ENCODE measurements at places on chromosomes 3 and 15.
A peak's percentile ranks its signal among the peaks of the same experiment; 100 is the strongest.

DNA sequence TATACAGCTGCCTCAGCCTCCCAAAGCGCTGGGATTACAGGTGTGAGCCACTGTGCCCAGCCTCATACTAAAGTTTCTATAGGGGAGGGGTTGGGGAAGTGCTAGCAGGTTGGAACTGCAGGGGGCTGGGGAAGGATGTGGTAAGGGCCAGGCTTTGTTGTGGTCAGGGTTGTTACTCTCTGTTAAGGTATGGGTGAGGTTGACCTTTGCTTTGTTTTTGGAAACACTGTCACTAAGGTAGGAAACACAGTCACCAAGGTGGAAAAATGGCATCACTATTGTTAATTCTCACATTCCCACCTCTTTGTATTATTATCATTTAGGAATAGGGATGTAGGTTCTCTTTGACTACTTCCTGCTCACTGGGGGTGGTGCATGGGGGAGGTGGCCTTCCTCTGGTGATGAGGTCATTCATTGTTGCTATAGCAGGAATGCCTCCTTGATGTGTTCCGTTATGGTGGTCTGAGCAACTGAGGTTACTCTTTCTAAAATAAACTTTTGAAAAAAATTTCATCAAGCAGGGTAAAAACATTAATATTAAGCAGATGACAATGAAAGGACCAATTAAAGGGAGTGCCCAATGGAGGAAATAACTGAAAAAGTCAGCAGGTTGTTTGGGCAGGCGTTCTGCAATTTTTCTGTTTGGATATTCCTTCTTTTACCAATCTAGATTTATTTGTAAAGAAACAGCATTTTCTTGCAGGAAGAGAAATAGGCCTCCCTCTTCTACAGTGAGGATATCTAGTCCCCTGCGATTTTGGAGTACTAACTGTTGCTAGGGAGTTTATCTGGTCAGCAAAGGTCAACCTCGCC is 150.5 kb downstream of the WDR76 start:
- DNase-seq = no peak

- no peak for DNase-seq
Measured at GRCh38 chr3:47440131-47440530, 35.6 kb downstream of the SCAP start.

DNA sequence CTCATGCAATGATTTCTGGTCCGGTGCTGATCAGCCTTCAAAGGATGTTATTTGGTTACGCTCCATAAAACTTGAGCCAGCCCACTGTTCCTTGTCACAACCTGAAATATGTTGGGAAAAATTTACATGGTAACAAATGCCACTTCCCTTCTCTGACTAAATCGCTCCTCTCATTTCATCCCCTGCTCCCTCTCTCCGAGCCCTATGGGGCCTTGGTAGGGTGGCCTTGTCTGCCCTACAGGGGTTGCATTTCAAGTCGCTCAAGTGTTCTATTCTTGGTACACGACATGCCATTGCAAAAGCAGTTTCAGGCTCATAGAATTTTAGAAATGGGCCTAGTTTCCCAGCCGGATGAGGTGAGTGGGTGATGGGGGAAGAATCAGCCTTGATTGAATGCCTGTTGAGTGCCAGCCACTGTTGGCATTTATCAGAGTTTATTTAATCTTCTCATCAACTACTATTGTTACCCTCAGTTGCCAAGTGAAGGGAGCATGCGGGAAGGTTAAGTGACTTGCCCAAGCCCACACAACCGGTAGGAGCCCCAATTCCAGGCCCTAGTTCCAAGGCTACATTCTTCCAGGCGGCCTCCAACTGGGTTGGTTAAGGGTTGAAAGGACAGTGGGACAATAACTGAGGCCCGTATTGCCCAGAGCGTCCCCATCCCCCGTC is 961 bp upstream of the ABHD2 start:
- DNase-seq = no peak

DNA sequence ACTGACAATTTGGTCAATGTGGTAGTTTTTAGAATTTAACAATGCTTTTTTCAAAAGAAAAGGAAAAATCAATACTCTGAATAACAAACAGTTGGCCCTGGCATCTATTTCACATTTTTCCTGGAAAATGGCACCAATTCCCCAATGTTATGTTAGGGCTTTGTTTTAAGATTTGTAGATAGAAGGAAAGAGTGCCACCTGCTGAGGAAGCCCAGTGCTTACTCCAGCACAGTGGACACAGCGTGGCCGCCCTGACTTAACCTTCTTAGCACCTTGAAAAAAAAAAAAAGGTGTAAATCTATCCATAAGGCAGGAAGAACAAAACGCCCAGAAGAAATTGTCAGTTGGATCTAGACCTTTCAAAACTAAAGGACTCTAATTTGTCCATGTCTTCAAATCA is 110.7 kb upstream of the CNTN4 start:
- no peak for DNase-seq

DNA sequence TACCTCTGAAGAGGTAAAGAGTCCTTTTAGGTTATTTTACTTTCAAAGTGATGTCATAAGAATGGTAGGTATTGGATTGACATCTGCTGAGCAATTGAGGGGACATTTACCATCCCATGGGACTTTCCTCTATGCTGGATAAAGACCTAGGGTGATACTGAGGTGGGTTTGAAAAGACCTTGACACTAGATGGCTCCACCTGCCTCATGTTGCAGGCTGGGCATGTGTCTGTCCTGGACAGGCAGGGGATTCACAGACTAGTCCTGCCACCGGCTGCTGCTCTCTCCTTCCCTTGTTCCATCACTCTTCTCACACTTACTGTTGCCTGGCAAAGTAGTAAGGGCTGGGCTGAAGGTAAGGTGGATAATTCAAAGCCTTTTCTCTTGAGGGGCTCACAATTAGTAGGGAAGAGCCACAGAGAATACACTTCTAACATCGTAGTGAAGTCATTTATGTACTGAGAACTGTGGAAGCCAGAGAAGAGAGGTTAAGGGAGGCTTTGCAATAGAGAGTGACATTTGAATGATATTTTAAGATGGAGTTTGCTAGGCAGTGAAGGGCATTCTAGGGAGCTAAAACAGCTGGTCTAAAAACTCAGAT is 27.7 kb downstream of the TRAK1 start:
- no peak for DNase-seq

DNA sequence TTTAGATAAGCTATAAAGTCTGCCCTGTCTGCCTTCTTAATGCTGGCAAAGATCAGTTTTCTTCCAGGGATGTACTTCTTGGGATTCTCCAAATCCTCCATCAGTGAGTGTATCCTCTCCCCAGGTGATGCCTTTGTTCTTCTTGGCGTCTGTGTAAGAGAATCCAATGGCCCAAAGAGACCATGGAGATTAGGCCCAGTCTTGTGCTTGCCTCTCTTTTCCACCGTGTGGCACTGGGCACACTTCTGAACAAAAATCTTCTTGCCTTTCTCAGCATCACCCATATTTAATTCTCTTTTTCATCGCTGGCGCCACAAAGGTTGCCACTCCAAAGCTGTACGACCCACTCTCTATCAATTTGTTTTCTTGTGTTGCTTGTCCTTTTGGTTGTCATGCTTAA is 32.2 kb upstream of the TAMM41 start:
- DNase-seq = no peak

DNA sequence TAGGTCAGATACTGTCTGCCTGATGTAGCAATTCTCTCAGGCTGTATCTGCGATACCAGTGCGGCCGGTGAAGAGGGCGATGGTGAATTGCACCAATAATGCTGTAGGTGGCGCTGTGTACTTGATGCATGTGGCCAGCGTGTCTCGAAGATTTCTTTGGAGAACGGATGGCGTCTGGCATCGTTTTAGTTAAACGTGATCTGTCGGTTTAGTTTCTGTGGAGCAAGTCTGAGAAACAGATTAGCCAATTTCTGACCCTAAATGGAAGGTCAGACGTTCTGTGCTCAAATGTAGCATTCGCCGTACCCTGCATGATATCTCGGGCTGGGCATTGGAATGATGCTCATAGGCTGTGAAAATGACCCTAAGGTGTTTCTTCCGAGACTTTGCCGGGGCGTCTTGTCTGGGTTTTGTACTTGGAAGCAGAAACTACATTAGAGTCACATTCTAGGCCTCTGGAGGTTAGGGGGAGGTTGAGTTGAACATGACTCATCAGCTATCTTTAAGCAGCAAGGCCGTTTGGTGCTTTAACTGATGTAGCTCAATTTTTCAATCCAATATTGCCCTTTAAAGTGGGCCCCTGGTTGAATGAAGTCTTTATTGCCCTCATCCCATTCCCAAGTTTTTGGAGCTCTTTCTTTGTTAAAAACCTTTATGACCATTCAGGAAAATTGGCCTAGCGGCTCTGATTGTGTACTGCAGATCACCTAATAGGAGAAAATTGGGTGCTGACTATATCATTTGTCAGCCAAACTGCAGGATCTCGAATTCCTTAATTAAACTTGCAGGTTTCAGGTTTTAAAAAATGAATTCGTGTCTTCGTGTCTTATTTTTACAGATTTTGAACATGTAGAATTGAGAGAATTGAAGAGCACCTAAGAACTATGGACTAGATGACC is 80.0 kb downstream of the SQOR start:
- DNase-seq = peak; percentile 75

DNA sequence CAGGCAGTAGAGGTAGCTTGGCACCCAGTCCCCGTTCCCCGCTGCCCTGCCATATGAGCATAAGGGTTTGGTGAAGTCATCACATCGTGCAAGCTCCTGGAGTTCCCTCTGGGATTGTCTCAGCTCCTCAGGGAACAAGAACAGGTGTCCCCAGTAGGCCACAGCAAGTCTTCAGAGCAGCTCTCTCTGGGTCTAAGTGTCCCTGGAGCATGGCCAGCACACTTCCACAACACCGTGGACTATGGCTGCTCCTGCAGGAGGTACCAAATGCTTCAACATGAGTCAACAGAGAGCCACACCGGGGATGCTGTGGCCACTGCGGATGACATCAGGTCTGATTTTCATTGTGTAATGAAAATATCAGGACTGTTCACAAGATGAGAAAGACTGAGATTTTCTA is 23.1 kb downstream of the ABHD6 start:
- DNase-seq = no peak

DNA sequence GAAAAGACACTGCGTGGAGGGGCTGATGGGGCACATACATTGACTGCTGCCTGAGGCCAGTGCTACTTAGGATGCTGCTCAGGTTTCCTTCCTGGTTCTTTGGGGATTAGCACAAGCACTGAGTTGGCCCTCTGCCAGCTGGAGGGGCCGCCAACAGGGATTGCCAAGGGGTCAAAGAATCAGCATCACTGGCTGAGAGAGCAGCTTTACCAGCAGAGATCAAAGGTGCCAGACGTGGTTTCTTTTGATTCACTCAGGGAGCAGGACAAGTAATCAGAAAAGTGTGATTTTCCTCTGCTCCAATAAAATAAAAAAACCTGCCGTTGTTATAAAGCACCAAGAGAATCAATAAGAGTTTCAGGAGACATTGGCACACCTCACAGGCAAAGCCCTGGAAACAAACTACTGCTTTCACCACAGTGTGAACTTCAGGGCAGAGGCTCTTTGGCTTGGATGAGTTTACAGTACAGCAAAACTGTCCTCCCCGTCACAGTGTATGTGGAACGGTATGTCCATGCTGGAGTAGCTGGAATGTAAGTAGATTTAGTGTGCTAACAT is 45.8 kb upstream of the FSIP1 start:
- DNase-seq = peak; percentile 25

- no peak for DNase-seq
Measured at GRCh38 chr3:40613306-40613705, 88.5 kb downstream of the ZNF621 start.

DNA sequence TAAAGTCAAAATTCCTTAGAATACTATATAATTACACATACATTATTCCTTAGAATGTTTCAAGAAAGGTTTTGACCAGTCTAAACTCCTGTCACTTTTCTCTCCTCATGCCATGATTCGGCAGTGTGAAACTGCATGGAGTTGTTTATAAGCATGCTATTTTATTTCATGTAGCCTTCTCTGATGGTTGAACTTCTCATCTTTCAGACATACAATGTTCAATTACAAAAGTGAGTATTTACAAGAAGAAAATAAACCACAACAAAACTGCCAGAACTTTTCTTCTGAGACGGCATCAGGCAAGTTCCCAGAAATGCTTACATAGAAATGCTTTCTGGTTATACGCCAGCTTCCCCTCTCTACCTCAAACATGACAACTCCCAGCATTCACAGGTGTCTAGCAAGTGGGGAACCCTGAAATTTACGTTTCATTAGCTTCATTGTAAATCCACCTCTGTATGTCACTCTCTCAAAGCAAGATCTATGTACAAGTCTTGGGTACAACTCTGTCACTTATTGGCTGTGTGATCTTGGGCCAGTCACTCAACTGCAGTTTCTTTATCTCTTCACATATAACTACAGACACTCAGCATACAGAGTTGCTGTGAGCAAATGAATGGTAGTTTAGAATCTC is 42.7 kb downstream of the HDGFL3 start:
- no peak for DNase-seq
